ENCODE measurements at places on chromosomes 13 and 19. TPM values are rescaled to one million over a fixed set of nuclear protein-coding genes. Genes with fewer than 3 reads are reported as not detected.

DNA sequence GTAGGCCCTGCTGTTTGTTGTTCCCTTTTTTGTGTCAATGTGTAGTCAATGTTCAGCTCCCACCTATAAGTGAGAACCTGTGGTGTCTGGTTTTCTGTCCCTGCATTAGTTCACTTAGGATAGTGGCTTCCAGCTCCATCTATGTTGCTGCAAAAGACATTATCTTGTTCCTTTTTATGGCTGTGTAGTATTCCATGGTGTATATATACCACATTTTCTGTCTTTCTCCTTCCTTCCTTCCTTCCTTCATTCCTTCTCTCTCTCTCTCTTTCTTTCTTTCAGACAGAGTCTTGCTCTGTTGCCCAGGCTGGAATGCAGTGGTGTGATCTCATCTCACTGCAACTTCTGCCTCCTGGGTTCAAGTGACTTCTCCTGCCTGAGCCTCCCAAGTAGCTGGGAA is 21.0 kb downstream of the CYP2A6 start:
- no peak for DNase-seq

DNA sequence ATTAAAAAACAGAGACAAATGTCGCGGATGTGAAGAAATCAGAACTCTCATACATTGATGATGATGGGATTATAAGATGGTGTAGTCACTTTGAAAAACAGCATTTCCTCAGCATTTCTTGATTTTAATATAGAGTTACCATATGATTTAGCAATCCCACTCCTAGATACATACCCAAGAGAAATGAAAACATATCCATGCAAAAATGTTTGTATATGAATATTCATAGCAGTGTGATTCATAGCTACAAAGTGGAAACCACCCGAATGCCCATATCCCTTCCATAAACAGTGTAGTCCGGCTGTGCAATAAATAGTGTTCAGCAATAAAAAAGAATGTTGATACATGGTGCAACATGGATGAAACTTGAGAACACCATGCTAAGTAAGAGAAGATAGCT is 44.6 kb downstream of the DPY19L3 start:
- DNase-seq: no peak

DNA sequence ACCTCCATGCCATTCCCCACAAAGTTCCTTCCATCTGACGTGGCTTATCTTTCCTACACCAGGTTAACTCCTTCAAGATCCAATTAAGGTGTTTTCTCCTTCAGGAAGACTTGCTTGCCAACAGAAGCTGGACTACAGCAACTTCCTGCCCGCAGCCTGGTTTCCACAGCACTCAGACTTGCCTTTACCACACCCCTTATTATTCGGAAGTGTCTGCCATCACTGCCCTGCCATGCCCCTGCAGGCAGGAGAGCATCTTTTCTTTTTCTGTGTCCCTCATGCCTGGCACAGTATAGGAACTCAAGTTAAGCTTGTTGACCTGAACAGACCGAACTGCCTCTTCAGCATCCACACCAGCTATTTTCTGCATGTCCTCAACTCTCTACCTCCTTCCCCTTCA is 168.0 kb downstream of the FOXO1 start:
- no peak for DNase-seq

DNA sequence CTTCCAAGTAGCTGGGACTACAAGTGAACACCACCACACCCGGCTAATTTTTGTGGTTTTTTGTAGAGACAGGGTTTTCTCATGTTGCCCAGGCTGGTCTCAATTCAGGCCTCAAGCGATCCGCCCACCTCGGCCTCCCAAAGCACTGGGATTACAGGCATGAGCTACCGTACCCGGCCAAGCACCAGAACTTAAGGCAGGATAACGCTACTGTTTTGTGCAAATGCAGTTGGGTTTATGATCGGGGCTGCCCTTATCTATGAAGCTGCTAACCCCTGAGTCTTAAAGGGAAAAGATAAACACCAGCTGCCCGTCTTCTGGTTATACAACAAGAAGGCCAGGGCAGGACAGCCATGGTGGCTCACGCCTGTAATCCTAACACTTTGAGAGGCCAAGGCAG is 12.6 kb upstream of the TM6SF2 start:
- no peak for DNase-seq

- DNase-seq: no peak
These were observed 523.0 kb upstream of the NBEA start for GRCh38 chr13:34419025-34419424.

- DNase-seq: no peak
These were observed 7.7 kb upstream of the RFX2 start for GRCh38 chr19:6118043-6118442.

The THSD8 gene
- total RNA-seq: 50.2 TPM

The NAPSA gene
- total RNA-seq: 2.4 TPM

The ZNF675 gene
- 34.3 TPM for total RNA-seq

The CGB8 gene
- total RNA-seq: 0.31 TPM

GRCh38 chr13:78161266-78161665 is 242.6 kb upstream of the EDNRB start:
- DNase-seq: no peak
